T-helper 2 cell treated with Interferon-gamma antibody and Interleukin-4, amounts not matched to agents 100 ng/mL and 5 ng/mL, for 36 hours (primary cell): ENCODE measurements at places on chromosomes 6 and 20. TPM values are rescaled to one million over a fixed set of nuclear protein-coding genes. Genes with fewer than 3 reads are reported as not detected.

The PREP gene
- 46.3 and 49.3 TPM in 2 replicates for total RNA-seq

The SRSF12 gene
- not detected in 2 replicates for total RNA-seq

The CST2 gene
- not detected in 2 replicates for total RNA-seq

The ZNF322 gene
- total RNA-seq, result 10.7 and 11.7 TPM in 2 replicates

The ENPP5 gene
- not detected in 2 replicates for total RNA-seq

The CRISP2 gene
- not detected in 2 replicates for total RNA-seq

The CDS2 gene
- 51.2 and 51.9 TPM in 2 replicates for total RNA-seq

The CRNKL1 gene
- total RNA-seq, result 18.1 and 20.2 TPM in 2 replicates
